ENCODE measurements at places on chromosomes 13 and 19. TPM values are rescaled to one million over a fixed set of nuclear protein-coding genes. Genes with fewer than 3 reads are reported as not detected.
A peak's percentile ranks its signal among the peaks of the same experiment; 100 is the strongest.

DNA sequence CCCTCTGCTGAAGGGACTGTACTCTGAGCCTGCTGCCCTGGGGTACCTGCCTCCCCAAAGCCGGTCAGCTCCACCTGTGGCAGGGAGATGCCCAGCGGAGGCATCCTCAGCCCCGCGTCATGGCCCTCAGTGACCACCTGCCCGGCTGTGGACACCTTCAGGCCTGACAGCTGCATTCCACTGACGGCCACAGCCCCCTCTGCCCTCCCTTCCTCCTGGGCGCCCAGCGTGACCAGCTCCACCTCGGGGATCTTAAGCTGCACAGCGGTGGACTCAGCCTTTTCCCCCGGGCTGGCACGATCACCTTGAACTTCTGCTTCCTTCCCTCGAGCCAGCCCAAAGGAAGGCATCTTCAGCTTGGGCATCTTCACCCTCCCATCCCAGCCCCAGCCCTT, 4.8 kb upstream of the HIPK4 start:
- no peaks in the 10 kb centered on the region for H3K27me3 ChIP-seq
- peaks cover 5% of the 10 kb centered on the region for H3K4me1 ChIP-seq
- H3K36me3 ChIP-seq = no peaks in the 10 kb centered on the region
- H3K27ac ChIP-seq = no peak overlapping the region
- DNase-seq = no peak
- no peak overlapping the region for H3K4me3 ChIP-seq

DNA sequence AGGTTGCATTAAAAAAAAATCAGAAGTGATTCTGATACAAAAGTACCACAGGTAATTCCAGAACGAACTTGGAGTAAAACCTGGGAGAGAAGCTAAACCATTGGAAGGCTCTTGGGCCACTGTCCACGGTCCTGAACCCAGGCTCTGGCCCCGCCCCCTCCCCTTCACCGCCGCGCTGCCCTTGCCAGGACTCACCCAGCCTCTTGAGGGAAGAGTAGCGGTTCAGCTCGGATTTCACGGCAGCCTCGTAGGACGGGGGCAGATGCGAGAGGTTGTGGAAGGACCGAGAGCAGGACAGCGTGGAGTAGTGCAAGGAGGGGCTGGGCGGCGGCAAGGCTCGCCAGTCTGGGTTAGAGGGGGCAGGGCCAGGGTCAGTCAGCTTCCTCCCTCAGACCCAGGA, 5.7 kb downstream of the SHISA7 start:
- no peaks in the 10 kb centered on the region for H3K36me3 ChIP-seq
- no peaks in the 10 kb centered on the region for H3K4me1 ChIP-seq
- H3K27ac ChIP-seq = no peak overlapping the region
- no peaks in the 10 kb centered on the region for H3K27me3 ChIP-seq
- no peak overlapping the region for H3K4me3 ChIP-seq

DNA sequence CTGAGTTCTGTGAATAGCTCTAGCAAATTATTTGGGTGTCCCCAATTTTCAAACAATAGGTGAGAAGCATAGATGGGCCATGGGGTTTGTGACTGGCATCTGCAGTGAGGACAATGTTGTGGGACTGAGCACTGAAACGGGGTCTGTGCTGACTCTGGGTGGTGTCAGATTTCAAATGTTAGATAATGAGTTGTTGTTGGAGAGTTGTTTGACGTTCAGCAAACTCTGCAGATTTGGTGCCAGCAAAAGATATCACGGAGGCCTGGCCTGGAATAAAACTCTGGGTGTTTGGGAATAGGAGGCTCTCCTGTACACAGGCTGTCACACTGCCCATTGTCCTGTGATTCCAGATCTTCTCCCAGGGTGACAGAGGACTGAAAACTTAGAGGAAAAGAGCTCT, 2.9 kb downstream of the ZNF90 start:
- H3K36me3 ChIP-seq = no peaks in the 10 kb centered on the region
- H3K4me3 ChIP-seq = no peak overlapping the region
- H3K27ac ChIP-seq = no peak overlapping the region
- peaks cover 3% of the 10 kb centered on the region for H3K4me1 ChIP-seq

DNA sequence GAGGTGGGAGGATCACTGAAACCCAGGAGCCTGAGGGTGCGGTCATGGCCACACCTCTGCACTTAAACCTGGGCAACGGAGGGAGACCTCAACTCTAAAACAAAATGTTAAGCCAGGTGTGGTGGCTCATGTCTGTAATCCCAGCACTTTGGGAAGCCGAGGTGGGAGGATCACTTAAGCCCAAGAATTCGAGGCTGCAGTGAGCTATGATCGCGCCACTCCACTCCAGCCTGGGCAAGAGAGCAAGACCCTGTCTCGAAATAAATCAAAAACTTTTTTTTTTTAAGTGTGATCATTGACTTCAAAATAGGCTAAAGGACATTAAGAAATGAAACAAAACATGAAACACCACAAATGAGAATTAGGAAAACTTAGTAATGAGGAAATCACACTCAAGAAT, 16.3 kb upstream of the ADPRHL1 start:
- no peak for DNase-seq
- no peak overlapping the region for H3K27ac ChIP-seq
- no peaks in the 10 kb centered on the region for H3K4me1 ChIP-seq
- no peaks in the 10 kb centered on the region for H3K27me3 ChIP-seq
- no peak overlapping the region for H3K4me3 ChIP-seq

DNA sequence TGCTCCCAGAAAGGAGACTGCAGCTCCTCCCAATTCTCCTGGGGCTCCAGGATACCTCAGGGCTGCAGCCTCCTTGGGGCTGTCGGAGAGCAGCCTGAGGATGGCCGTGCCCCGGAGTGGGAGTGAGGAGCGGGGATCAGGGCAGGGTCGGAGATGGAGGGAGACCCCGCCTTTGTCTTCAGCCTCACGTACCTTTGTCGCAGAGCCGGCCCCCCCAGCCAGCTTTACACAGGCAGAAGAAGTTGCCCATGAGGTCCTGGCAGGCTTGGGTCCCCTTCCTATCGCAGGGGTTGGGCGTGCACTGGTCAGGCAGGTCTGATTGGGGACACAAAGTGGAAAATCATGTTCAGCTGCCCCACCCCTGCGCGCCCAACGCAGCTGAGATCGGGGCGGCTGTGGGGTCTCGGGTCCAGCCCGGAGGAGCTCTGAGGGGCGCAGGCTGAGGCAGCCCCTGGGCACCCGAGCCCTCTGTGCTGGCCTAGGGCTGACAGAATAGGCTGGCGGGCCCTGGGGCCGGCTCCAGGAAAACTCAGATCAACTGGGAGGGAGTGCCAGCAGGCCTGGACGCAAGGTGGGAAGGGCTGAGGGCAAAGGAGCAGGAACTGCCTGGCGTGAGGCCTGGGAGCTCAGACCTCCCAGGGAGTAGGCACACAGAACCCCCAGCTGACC, 24.2 kb downstream of the GAS6 start:
- DNase-seq = no peak
- no peaks in the 10 kb centered on the region for H3K27me3 ChIP-seq
- H3K4me1 ChIP-seq = peaks cover 24% of the 10 kb centered on the region
- no peak overlapping the region for H3K4me3 ChIP-seq
- peak overlapping the region; percentile 8 for H3K27ac ChIP-seq
- no peaks in the 10 kb centered on the region for H3K36me3 ChIP-seq

Gene KHSRP
- 56.2 TPM for total RNA-seq

- H3K4me1 ChIP-seq = peaks cover 6% of the 10 kb centered on the region
- H3K4me3 ChIP-seq = peak within 1 kb of the TSS; percentile 63
- DNase-seq = peak; percentile 81
- no peaks in the 10 kb centered on the region for H3K36me3 ChIP-seq
Measured at GRCh38 chr19:49677231-49677900, at the start of gene PRMT1. Gene PRMT1, plus strand, starts transcription at chr19:49677271. Its CDS starts 10 bp downstream, at chr19:49677281.

DNA sequence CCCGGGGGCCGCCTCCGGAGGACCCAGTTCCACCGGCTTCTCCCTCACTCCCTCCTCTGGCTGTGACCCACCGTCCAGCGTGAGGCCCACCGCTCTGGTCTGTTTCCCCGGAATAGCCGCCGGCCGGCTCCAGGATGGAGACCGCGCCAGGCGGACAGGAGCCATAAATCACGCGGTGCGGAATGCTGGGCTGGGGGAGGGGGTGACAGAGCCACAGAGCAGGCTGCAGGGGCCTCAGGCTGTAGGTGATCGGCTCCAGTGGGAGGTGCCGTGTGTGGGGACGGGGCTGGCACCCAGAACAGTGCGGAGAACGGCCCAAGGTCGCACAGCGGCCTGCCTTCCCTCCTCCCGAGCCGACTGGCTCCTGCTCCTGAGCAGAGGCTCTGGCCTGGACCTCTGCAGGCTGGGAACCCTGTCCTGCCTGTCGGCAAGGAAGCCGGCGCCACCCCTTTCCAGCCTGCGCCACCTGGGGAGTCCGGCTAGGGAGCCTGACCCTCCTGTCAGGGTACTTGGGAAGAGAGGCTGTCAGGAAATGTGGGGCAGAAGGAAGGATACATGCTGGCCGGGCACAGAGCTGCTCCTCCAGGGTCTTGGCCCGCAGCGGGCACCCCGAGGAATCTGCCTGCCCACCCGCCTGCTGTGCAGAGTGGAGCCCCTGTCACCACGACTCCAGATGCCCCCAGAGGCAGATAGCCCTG, 8.3 kb downstream of the PIAS4 start:
- H3K36me3 ChIP-seq = no peaks in the 10 kb centered on the region
- peak overlapping the region; percentile 10 for H3K4me3 ChIP-seq
- H3K27ac ChIP-seq = peak overlapping the region; percentile 75
- peaks cover 10% of the 10 kb centered on the region for H3K4me1 ChIP-seq
- no peaks in the 10 kb centered on the region for H3K27me3 ChIP-seq

Gene KANK2
- 540 TPM for total RNA-seq

DNA sequence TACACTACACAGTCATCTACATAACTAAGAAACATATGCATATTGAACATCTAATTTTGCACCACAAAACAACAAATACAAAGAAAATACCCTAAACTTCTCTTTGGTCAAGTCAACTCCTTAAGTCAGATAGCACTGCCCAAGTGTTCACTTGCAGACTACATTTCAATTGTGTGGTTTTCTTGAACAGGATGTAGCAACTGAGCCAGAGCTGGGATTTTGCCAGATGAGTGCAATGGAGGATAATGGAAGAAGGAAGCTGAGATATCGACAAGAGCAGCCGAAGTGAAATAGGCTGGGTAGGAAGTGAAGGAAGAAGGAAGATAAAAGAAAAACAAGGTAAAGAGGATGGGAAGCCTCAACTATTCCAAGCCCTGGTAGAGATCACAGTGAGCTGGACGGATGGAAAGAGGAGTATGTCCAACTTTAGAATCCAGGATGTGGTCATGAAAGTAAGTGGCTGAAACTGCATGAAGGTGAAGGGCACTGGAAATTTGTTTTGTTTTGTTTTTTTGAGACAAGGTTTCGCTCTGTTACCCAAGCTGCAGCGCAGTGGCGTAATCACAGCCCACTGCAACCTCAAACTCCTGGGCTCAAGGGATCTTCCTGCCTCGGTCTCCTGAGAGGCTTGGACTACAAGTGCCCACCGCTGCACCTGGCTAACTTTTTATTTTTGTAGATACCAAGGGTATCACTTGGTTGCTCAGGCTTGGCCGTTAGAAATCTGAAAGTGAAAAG, 15.0 kb downstream of the NUFIP1 start:
- no peaks in the 10 kb centered on the region for H3K27me3 ChIP-seq
- H3K4me1 ChIP-seq = no peaks in the 10 kb centered on the region
- no peak overlapping the region for H3K27ac ChIP-seq
- no peak overlapping the region for H3K4me3 ChIP-seq
- no peaks in the 10 kb centered on the region for H3K36me3 ChIP-seq
- DNase-seq = no peak

Gene FFAR3
- total RNA-seq = not detected

- H3K27ac ChIP-seq = no peak overlapping the region
- DNase-seq = no peak
- no peaks in the 10 kb centered on the region for H3K27me3 ChIP-seq
- no peaks in the 10 kb centered on the region for H3K36me3 ChIP-seq
- no peaks in the 10 kb centered on the region for H3K4me1 ChIP-seq
Measured at GRCh38 chr13:48680756-48681392, 27.1 kb downstream of the CYSLTR2 start.

DNA sequence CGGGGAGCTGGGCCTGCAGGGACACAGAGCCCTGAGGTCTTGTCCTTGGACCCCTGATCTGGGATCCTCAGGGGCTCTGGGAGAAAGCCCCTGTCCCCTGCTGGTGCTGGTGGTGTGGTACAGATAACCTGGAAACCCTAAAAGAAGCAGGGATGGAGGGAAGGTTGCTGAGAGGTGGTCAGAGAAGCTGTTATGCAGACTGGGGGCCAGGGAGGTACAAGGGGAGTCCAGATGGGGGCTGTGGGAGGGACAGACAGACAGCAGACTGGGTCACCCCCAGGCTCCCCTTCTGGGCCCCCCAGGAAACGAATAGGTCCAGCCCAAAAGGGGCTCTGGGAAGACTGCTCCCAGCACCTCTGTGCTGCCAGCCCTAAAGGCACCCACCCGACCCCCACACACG, 34.7 kb upstream of the PEPD start:
- peak; percentile 21 for DNase-seq
- H3K4me1 ChIP-seq = peaks cover 2% of the 10 kb centered on the region
- H3K36me3 ChIP-seq = no peaks in the 10 kb centered on the region
- no peak overlapping the region for H3K4me3 ChIP-seq

- H3K4me1 ChIP-seq = no peaks in the 10 kb centered on the region
- peak; percentile 1 for DNase-seq
- H3K4me3 ChIP-seq = no peak overlapping the region
- no peaks in the 10 kb centered on the region for H3K36me3 ChIP-seq
- no peak overlapping the region for H3K27ac ChIP-seq
Measured at GRCh38 chr19:29644210-29644609, 21.1 kb upstream of the PLEKHF1 start.

DNA sequence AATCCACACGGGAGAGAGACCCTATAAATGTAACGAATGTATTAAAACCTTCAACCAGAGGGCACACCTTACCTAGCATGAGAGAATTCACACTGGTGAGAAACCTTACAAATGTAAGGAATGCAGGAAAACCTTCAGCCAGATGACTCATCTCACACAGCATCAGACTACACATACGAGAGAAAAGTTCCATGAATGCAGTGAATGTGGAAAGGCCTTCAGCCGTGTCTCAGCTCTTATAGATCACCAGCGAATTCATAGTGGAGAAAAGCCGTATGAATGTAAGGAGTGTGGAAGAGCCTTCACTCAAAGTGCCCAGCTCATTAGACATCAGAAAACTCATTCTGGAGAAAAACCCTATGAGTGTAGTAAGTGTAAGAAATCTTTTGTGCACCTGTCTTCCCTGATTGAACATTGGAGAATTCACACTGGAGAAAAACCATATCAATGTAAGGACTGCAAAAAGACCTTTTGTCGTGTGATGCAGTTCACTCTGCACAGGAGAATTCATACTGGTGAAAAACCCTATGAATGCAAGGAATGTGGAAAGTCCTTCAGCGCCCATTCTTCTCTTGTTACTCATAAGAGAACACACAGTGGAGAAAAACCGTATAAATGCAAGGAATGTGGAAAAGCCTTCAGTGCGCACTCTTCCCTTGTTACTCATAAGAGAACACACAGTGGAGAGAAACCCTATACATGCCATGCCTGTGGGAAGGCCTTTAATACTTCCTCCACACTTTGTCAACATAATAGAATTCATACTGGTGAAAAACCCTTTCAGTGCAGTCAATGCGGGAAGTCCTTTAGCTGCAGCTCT, 16.0 kb downstream of the ZNF582 start:
- H3K4me3 ChIP-seq = no peak overlapping the region
- no peaks in the 10 kb centered on the region for H3K4me1 ChIP-seq
- H3K27me3 ChIP-seq = no peaks in the 10 kb centered on the region
- no peaks in the 10 kb centered on the region for H3K36me3 ChIP-seq
- DNase-seq = no peak
- no peak overlapping the region for H3K27ac ChIP-seq

GRCh38 chr13:27044837-27045570, 126.6 kb downstream of the USP12 start:
- H3K4me3 ChIP-seq = no peak overlapping the region
- H3K36me3 ChIP-seq = no peaks in the 10 kb centered on the region
- H3K27me3 ChIP-seq = no peaks in the 10 kb centered on the region
- H3K4me1 ChIP-seq = no peaks in the 10 kb centered on the region
- no peak for DNase-seq

Gene DENND1C
- 0.81 TPM for total RNA-seq

Data from ovary (tissue), 10 donors.